ENCODE measurements at places on chromosomes 7 and 10. TPM values are rescaled to one million over a fixed set of nuclear protein-coding genes. Genes with fewer than 3 reads are reported as not detected.

DNA sequence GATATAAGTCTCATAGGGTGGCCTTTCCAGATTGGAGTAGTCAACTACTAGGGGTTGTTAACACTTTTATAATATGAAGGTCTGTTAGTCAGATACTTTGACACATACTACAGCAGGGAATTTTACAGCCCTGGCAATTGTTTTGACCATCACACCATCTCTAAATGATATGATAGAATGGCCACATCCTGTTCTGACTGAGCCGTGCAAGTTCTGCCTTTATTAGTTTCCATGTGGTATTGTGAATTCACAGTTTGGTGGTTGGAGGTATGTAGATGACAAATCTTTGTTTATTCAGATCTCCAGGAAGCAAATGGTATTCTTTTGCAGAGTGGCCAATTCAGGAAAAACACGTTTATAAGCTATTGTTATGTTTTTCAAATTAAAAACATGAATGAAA, 83.0 kb downstream of the NRG3 start:
- H3K4me3 ChIP-seq, result no peak overlapping the region
- H3K36me3 ChIP-seq, result peaks cover 4% of the 10 kb centered on the region
- DNase-seq, result no peak
- H3K4me1 ChIP-seq, result peaks cover 8% of the 10 kb centered on the region
- H3K27me3 ChIP-seq, result no peaks in the 10 kb centered on the region
- H3K27ac ChIP-seq, result no peak overlapping the region

- peak overlapping the region; percentile 97 for H3K27ac ChIP-seq
- H3K27me3 ChIP-seq, result no peaks in the 10 kb centered on the region
- DNase-seq, result peak; percentile 82
- H3K4me1 ChIP-seq, result peaks cover 44% of the 10 kb centered on the region
- peaks cover 24% of the 10 kb centered on the region for H3K36me3 ChIP-seq
Measured at GRCh38 chr10:5293691-5294550, 70.8 kb upstream of the UCN3 start.

DNA sequence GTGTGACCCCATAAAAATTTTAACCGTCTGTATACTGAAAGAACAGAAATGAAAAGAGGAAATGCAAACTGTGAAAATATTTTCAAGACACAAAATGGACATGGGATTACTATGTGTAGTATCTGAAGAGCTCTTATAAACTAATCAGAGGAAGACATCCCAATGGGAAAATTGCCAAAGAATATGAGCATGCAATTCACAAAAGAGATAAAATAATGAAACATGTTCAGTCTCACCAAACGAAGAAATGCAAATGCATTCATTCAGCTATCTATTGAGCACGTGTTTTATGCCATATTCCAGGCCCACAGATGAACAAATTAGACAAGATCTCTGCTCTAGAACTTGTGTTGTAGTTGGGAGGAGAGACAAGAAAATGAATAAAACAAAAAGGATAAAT, 63.2 kb downstream of the NHLRC2 start:
- no peaks in the 10 kb centered on the region for H3K36me3 ChIP-seq
- H3K4me3 ChIP-seq, result no peak overlapping the region
- H3K27ac ChIP-seq, result no peak overlapping the region
- no peak for DNase-seq
- no peaks in the 10 kb centered on the region for H3K4me1 ChIP-seq
- H3K27me3 ChIP-seq, result no peaks in the 10 kb centered on the region

The INHBA gene
- 68.9 TPM for total RNA-seq

DNA sequence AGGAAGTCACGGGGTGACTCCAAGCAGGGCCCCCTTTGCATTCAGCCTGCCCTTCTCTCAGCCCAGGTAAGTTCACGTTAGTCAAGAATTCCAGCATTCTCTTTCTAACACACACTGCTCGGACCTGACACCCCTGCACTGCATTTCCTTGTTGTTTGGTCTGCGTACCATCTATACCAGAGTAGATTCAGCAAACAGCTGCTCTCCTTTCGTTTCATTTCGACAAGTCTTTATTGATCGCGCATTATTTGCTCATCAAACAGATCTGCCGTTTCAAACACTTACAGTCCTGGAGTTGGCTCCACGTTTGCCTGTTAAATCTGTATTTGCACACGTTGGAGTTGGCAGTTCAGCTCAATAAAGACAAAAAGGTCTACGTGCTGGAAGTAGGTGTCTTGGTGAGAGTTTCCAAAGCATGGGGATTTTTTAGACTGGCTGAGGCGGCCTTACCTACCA, 495.1 kb downstream of the RPS24 start:
- DNase-seq, result no peak
- peaks cover 60% of the 10 kb centered on the region for H3K27me3 ChIP-seq
- no peak overlapping the region for H3K27ac ChIP-seq
- H3K4me1 ChIP-seq, result no peaks in the 10 kb centered on the region
- peak overlapping the region; percentile 23 for H3K4me3 ChIP-seq

DNA sequence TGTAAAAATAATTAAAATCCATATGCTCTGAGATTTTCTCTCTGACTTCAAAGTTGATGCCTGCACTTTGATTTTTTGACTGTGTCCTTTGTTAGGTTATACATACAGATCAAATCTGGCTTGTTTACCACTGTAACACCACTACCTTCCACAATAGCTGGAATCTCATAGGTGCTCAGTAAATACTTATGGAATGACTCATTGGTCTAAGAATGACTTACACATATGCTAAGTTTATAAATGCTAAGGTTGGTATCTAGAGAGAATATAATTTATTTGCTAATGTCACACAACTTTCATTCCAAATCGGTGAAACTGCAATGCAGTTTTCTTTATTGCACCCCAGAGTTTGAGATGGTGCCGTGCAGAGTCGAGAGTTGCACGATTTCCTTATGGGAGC, 578.5 kb downstream of the SH2D4B start:
- peak; percentile 10 for DNase-seq
- peaks cover 11% of the 10 kb centered on the region for H3K4me1 ChIP-seq
- H3K36me3 ChIP-seq, result no peaks in the 10 kb centered on the region
- H3K27me3 ChIP-seq, result no peaks in the 10 kb centered on the region
- peak overlapping the region; percentile 61 for H3K27ac ChIP-seq
- H3K4me3 ChIP-seq, result peak overlapping the region; percentile 46

The NUTM2D gene
- total RNA-seq, result 2.4 TPM

DNA sequence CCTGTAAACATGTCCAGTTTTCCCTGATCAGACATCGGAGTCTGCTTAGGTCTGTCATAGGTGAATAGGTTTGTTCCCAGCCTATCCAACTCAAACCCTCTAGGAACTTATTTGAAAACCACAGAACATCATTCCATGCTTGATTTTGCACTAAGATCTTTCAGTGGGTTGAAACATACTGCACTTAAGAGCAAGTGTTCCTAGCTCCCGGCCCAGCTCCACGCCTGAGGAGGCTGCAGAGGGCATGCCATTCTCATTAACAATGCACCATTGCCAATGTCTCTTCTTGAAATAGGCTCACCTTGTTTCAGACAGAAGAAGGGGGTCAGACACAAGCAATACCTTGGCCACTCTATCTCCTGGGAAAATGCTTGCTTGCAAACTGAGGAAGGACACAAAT, 78.0 kb upstream of the EGR2 start:
- no peak overlapping the region for H3K4me3 ChIP-seq
- H3K36me3 ChIP-seq, result no peaks in the 10 kb centered on the region
- H3K27ac ChIP-seq, result no peak overlapping the region
- peaks cover 46% of the 10 kb centered on the region for H3K27me3 ChIP-seq
- no peak for DNase-seq

GRCh38 chr7:117530390-117530789, 50.6 kb downstream of the CFTR start:
- peaks cover 43% of the 10 kb centered on the region for H3K36me3 ChIP-seq
- H3K27me3 ChIP-seq, result no peaks in the 10 kb centered on the region
- no peak overlapping the region for H3K4me3 ChIP-seq
- peak overlapping the region; percentile 2 for H3K27ac ChIP-seq

The MRPL43 gene
- total RNA-seq, result 42.7 TPM

The NUTM2B gene
- 0.76 TPM for total RNA-seq

The PLEKHS1 gene
- total RNA-seq, result 13.8 TPM

The NDUFB2 gene
- total RNA-seq, result 132 TPM

GRCh38 chr7:106179256-106179655, 67.1 kb upstream of the SYPL1 start:
- no peak overlapping the region for H3K27ac ChIP-seq
- DNase-seq, result no peak
- no peaks in the 10 kb centered on the region for H3K36me3 ChIP-seq
- no peak overlapping the region for H3K4me3 ChIP-seq

- H3K4me3 ChIP-seq, result no peak overlapping the region
- no peaks in the 10 kb centered on the region for H3K4me1 ChIP-seq
- H3K27ac ChIP-seq, result no peak overlapping the region
Measured at GRCh38 chr7:111168182-111168581, 77.3 kb downstream of the LRRN3 start.

DNA sequence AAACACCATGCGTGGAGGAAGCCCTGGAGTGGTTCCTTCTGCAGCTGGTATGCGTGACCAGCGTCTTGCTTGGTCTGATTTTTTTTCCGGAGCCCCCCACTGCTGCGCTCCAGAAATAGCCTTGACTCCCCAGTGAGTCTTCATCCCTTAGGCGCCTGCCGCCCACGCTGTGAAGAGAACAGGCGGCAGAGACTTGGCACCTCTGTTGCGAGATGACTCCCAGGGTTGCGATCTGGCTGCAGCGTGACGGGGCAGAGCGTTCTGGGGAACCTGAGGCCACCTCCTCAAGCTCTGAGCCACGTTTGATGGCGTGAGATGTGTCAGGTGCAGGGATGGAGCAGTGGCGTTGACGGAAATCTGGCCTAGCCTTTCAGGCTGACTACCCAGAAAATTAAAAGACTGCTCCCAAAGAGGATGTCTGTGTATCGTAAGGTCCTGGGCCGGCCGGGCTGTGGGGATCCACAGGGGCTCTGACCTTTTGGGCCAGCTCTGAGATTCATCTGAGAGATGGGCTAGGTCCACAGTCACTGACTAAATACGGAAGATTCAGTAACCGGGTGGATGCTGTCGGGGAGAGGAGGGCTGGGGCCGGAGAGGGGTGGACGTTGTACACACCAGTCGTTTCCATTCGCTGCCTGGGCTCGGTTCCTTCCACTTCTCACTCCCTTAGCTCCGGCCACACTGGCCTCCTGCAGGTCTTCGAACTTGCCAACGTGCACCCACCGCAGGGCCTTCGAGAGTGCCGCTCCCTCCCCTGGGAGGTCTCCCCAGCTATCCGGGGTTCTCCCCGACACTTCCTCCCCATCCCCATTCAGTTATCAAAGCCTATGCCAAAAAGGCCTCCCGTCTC, 33.8 kb downstream of the PFKFB3 start:
- H3K27ac ChIP-seq, result peak overlapping the region; percentile 42
- H3K36me3 ChIP-seq, result peaks cover 97% of the 10 kb centered on the region
- DNase-seq, result no peak

GRCh38 chr10:61398366-61399129, 54.6 kb downstream of the TMEM26 start:
- H3K27ac ChIP-seq, result no peak overlapping the region
- no peak for DNase-seq
- no peak overlapping the region for H3K4me3 ChIP-seq
- peaks cover 8% of the 10 kb centered on the region for H3K4me1 ChIP-seq
- no peaks in the 10 kb centered on the region for H3K36me3 ChIP-seq

DNA sequence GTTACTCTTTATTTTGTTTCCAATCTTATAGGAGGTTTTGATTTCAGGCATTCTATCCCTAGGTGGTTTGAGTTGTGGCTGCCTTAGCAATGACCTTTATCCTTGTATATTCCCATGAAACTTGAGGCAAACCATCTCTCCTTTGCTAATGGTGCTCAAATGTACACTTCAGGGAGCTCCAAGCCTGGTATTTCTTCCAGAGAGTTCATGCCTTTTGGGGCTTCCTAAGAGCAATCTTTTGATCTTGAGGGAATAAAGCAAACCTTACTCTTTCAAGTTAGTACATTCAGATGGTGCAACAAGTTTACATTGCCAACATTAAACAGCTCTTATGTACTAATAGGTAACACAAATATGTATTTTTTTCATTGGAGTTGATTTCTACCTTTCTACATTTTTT, 3.4 kb upstream of the GNAT3 start:
- H3K27me3 ChIP-seq, result no peaks in the 10 kb centered on the region
- no peaks in the 10 kb centered on the region for H3K36me3 ChIP-seq
- H3K27ac ChIP-seq, result no peak overlapping the region
- no peak overlapping the region for H3K4me3 ChIP-seq
- no peak for DNase-seq

DNA sequence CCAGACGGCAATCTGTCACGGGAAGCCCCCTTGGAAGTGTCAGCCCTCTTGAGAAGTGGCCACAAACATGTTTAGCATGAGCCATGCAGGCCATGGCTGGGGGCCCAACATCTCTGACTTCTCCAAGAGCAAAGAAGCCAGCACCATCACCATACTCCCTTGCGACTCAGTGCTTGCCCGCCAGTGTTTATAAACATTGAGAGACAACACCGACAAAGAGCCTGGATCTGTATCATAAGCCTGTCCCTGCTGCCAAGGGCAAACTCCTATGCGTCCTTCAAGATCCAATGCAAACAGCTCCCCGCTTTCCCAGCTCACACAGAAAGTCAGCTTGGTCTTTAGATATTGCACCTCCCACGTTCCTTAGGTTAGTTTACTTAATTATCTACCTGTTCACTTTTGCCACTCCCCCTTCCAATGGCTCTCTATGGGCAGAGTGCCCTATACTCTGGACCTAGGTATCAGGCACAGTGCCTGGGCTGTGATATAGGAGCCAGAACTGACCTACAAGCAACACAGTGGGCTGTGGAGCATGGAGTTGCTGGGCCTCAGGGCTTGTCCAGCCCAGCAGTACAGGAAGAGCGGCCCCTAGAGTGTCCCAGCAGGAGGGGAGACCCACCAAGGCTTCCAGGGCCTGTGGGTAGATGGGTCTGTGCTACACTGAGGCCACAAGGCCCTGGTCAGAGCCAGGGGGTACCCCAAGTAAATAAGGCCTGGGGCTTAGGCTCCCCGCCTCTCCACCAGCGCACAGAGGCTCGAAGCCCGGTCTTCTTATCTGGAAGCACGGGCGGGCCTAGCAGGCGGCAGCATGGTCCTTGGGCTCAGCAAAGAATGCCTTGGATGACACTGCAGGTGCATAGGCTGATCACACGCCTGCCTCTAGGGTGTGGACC, 37.7 kb downstream of the CAMK2B start:
- H3K27ac ChIP-seq, result no peak overlapping the region
- DNase-seq, result no peak
- no peak overlapping the region for H3K4me3 ChIP-seq
- no peaks in the 10 kb centered on the region for H3K36me3 ChIP-seq

GRCh38 chr7:106289848-106290247, 5.1 kb upstream of the NAMPT start:
- no peak for DNase-seq
- peaks cover 20% of the 10 kb centered on the region for H3K4me1 ChIP-seq
- peaks cover 15% of the 10 kb centered on the region for H3K36me3 ChIP-seq
- H3K4me3 ChIP-seq, result no peak overlapping the region

The SRRM3 gene
- total RNA-seq, result 0.21 TPM

- no peaks in the 10 kb centered on the region for H3K4me1 ChIP-seq
- H3K4me3 ChIP-seq, result no peak overlapping the region
- H3K27ac ChIP-seq, result no peak overlapping the region
- no peaks in the 10 kb centered on the region for H3K36me3 ChIP-seq
- DNase-seq, result no peak
Measured at GRCh38 chr7:18792871-18793595, 297.5 kb downstream of the HDAC9 start.

The AKR1C8 gene
- not detected for total RNA-seq
